ENCODE measurements at places on chromosomes 2 and 18. TPM values are rescaled to one million over a fixed set of nuclear protein-coding genes. Genes with fewer than 3 reads are reported as not detected.

METAP1D gene
- total RNA-seq: 3.3 TPM

- no peaks in the 10 kb centered on the region for H3K36me3 ChIP-seq
- DNase-seq: peak; percentile 56
- H3K4me1 ChIP-seq: no peaks in the 10 kb centered on the region
- H3K4me3 ChIP-seq: no peak overlapping the region
- no peak overlapping the region for H3K27ac ChIP-seq
Measured at GRCh38 chr2:190216829-190217228, 102.8 kb downstream of the HIBCH start.

- H3K36me3 ChIP-seq: peaks cover 17% of the 10 kb centered on the region
- no peaks in the 10 kb centered on the region for H3K4me1 ChIP-seq
- H3K27ac ChIP-seq: no peak overlapping the region
- no peak for DNase-seq
- H3K27me3 ChIP-seq: no peaks in the 10 kb centered on the region
Measured at GRCh38 chr18:79898952-79899608, 52.4 kb downstream of the SLC66A2 start.

- no peak for DNase-seq
- no peak overlapping the region for H3K4me3 ChIP-seq
- no peaks in the 10 kb centered on the region for H3K4me1 ChIP-seq
- H3K27ac ChIP-seq: no peak overlapping the region
- H3K36me3 ChIP-seq: no peaks in the 10 kb centered on the region
Measured at GRCh38 chr2:183998797-183999190, 599.5 kb upstream of the ZNF804A start.

FBLN7 gene
- total RNA-seq: not detected

- H3K27ac ChIP-seq: no peak overlapping the region
- DNase-seq: no peak
- no peaks in the 10 kb centered on the region for H3K36me3 ChIP-seq
- no peaks in the 10 kb centered on the region for H3K4me1 ChIP-seq
- no peak overlapping the region for H3K4me3 ChIP-seq
- H3K27me3 ChIP-seq: no peaks in the 10 kb centered on the region
Measured at GRCh38 chr2:173631127-173631460, 276.4 kb downstream of the CDCA7 start.

ZSWIM2 gene
- not detected for total RNA-seq

DNA sequence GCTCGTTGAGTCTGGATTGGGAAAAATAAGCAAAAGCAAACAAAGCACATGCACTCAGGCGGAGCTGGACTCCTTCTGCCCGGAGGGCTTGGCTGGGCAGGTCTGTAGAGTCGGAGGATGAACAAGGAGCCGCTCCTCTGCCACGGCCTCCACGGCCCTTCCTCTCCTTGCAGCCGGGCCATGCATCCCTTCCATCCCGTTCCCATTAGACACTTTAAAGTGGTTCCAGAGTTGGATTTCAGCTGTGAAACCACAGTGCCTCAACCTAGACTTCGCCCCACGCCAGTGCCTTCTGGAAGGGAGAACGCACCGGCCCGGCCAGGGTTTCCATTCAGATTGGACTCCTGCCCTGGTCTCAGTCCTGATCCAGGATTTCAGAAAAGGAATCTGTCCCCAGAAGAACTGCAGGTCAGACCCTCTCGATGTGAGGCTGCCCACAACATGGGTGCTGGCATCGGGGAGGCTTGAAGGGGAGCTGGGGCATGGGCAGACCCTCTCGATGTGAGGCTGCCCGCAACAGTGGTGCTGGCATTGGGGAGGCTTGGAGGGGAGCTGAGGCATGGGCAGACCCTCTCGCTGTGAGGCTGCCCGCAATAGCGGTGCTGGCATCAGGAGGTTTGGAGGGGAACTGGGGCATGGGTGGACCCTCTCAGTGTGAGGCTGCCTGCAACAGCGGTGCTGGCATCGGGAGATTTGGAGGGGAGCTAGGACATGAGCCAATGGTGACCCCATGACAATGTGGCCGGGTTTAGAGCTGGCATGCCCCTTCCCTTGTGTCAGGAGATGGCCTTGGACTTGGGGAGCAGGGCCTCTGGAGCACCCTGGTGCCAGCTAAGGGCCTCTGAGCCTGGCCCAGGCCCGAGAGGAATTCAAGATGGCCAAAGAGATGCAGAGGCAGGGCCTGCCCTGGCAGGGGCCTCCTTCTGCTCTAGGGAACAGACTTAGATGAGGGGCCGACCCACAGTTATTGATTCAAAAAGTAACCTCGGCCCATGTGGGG, 304.5 kb downstream of the NDUFA10 start:
- H3K4me3 ChIP-seq: no peak overlapping the region
- no peaks in the 10 kb centered on the region for H3K27me3 ChIP-seq
- no peaks in the 10 kb centered on the region for H3K36me3 ChIP-seq
- no peaks in the 10 kb centered on the region for H3K4me1 ChIP-seq
- no peak for DNase-seq

DNA sequence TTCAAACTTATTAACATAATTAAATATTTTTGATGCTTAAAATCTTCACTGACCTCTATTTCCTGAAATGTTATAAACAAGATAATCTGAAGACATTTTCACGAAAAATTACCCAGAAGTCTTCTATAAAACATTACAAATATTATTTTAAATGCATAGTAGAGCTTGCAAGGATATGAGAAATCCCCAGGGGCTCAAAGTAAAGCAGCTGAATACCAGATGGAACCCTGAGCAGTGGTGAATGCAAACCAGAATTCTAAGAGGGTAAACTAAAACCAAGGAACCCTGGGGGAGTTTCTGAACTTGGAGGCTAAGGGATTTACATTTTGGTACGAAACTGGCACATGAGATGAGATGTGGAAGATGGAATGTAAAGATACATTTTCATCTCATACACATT, 83.6 kb downstream of the FSHR start:
- H3K4me3 ChIP-seq: no peak overlapping the region
- no peaks in the 10 kb centered on the region for H3K27me3 ChIP-seq
- H3K4me1 ChIP-seq: no peaks in the 10 kb centered on the region
- no peak for DNase-seq
- H3K36me3 ChIP-seq: no peaks in the 10 kb centered on the region
- H3K27ac ChIP-seq: no peak overlapping the region

ASB1 gene
- total RNA-seq: 17.5 TPM

CENPA gene
- total RNA-seq: not detected

DNA sequence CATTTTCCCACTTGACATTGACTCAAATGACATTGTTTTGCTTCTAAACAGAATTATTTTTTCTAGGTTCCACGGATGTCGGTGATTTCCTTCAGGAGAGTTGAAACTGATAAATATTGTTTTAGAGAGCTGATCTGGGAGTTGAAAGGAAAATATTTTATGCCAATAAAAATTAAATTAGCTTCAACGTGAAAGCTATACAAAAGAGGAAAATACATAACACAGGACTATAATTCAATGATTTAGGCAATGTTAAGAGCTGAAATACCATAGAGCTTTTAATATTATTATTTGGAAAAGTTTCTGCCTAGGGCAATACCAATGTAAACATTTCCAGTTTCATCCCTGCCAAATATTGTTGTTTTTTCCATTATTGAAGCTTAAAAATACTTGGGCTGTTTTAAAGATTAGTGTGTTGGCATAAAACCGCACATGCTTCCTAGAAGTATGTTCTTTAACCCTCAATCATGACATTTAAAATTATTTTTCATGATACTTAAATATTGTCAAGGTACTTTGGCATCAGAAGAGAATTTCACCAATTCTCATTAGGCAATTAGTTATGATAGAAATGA, 18.6 kb upstream of the PDE1A start:
- H3K4me3 ChIP-seq: no peak overlapping the region
- H3K27me3 ChIP-seq: no peaks in the 10 kb centered on the region
- no peak overlapping the region for H3K27ac ChIP-seq
- H3K36me3 ChIP-seq: no peaks in the 10 kb centered on the region

KIF3C gene
- 3.4 TPM for total RNA-seq

DNA sequence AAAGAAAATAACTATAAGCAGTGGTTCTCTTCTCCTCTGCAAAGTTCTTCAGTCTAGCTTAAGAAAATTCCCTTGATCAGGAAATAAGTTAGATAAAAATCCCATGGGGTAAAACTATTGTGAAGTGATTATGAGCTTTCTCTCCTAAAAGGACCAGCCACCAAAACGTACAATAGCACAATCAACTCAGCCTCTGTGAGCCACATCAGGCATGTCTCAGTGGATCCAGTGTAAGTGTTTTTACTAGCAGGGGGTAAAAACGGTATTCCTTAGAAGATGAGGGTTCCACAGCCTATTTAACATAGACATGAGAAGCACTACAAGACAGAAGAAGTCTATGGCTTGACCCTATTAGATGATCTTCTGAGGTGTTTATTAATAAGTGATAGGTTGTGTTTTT, 503.2 kb downstream of the PIK3C3 start:
- no peak for DNase-seq
- H3K27ac ChIP-seq: no peak overlapping the region
- no peaks in the 10 kb centered on the region for H3K36me3 ChIP-seq
- H3K27me3 ChIP-seq: no peaks in the 10 kb centered on the region
- no peaks in the 10 kb centered on the region for H3K4me1 ChIP-seq
- H3K4me3 ChIP-seq: no peak overlapping the region

DNA sequence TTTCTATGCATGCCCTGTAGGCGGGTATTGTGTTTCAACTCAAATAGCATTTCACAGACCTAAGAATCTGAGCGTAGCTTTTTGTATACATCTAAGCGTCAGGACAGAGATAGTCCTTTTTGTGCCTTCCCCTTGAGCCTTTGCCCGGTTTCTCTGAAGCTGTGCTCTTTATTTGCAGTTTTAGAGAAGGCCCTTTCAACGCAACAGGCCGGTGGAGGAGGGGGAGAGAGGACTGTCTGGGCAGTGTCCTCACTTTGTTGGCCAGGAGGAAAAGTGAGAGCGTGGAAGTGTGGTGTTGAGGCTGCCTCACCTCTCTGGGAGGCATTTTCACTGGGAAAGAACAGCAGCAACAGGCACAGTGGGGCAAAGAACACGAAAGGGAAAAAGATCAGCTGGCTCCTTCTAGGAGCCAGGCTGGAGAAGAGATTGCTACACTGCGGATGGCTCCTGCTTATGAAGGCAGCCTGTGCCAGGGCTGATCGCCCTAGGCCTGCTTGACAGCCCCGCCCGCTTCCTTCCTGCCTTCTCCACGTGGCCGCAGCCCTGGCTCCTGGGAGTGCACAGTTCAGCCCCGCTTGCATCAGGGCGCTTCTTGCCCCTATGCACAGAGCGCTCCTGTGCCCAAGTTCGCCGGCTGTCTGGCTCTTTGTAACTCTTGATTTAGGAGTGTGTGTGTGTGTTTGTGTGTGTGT, 195.6 kb upstream of the POU3F3 start:
- H3K27me3 ChIP-seq: no peaks in the 10 kb centered on the region
- H3K4me1 ChIP-seq: no peaks in the 10 kb centered on the region
- no peak overlapping the region for H3K27ac ChIP-seq
- no peak for DNase-seq

ZNF804A gene
- total RNA-seq: 3.6 TPM

DNA sequence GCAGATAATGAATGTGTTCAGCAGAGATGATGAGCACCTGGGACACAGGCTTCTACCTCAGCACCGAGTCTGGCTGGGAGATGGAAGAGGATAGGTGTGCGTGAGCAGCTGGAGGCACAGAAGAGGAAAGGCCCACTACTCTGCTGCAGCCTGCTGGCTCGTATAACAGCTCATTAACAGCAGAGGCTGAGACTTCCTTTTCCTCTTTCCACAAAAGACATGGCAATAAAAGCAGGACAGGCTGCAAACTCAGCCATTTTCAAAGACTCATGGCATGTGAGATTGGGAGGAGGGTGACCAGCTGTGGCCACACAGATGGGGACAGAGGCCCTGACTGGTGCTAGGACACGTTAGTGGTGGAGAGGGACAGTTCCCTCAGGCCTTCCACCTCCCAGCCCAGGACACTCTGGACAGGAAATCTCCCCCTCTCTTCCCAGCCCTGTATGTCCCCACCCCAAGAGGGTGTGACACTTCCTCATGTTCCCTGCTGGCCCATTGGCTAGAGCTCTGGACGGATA, 60.3 kb downstream of the CACNB4 start:
- H3K36me3 ChIP-seq: no peaks in the 10 kb centered on the region
- no peak for DNase-seq
- no peak overlapping the region for H3K4me3 ChIP-seq
- H3K27ac ChIP-seq: no peak overlapping the region
- no peaks in the 10 kb centered on the region for H3K27me3 ChIP-seq
- peaks cover 20% of the 10 kb centered on the region for H3K4me1 ChIP-seq

DUSP2 gene
- 5.6 TPM for total RNA-seq

Measured in Peyer's patch (tissue), 4 donors.